HEK293T (cell line): ENCODE measurements at places on chromosomes 11 and 22.

DNA sequence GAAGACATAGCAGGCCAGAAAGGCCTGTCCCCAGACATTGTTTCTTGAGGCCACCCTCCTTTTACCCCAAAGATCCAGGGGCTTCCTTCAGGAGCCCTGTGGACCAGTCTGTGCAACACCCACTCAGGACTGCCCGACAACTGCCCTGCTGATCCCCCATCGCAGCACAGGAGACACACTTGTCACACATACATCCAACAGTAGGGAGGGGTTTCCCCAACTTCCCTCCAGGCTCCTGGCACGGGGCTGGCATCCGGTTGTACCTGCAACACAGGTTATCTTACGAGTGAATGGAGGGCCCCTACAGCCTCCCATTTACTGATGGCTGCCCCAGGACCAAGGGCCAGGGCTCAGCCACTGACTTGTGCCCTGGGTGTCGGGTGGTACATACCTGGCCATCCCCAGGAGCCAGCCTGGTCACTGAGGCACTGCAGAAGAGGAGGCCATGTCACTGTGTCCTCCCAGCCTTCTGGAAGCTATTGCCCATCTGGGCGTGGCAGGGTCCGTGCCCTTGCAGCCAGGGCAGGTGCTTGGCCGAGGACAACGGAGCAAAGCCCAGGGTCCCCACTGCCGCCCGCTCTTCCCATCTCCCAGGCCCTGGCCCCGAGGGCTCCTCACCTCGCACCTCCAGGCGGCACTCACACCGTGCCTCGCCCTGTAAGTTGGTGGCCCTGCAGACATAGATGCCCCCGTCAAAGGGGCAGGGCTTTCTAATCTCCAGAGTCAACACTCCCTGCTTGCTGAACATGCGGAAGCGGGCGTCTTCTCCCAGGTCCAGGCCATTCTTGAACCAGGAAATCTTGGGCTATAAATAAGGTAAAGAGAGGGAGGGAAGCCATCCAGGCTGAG lies 20.8 kb downstream of the MYBPC3 start:
- no peak for DNase-seq

DNA sequence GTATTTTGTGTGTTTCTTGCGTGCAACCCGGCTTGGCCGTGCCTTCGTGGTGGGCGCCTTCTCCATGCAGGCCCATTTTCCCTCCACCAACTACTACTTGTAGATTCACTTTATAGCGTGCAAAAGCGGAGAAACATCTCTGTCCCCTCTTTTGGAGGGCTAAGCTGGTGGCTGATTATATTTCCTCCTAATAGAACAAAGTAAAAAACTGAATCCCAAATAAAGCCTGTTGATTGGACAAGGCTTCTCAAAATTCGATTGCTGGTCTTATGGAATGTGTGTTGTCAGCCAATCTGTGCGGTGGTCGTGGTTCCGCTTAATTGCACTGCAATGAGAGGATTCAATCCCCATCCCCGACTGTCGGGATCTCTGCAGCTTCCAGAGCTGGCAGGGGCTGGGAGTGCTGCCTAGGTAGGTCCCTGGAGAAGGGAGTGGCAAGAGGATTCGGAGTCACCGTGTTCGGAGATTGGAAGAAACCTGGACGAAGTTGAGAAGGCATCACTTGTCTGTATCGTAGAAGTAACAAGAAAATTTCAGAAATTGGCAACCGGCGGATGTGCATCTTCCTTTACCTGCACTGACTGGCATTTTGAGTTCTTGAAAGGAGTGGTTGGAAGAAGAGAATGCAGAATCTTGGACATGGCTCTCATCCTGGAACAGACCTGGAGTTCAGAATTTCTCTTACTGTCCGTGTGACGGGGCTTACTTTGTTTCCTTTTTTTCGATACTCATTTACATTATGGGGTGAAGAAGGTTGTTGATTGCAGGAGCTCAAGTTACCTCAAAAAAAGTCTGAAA lies 1.1 kb downstream of the HMGXB4 start:
- peak; percentile 45 for DNase-seq

- no peak for DNase-seq
Observed at GRCh38 chr22:46173152-46173551, 22.8 kb downstream of the PPARA start.

DNA sequence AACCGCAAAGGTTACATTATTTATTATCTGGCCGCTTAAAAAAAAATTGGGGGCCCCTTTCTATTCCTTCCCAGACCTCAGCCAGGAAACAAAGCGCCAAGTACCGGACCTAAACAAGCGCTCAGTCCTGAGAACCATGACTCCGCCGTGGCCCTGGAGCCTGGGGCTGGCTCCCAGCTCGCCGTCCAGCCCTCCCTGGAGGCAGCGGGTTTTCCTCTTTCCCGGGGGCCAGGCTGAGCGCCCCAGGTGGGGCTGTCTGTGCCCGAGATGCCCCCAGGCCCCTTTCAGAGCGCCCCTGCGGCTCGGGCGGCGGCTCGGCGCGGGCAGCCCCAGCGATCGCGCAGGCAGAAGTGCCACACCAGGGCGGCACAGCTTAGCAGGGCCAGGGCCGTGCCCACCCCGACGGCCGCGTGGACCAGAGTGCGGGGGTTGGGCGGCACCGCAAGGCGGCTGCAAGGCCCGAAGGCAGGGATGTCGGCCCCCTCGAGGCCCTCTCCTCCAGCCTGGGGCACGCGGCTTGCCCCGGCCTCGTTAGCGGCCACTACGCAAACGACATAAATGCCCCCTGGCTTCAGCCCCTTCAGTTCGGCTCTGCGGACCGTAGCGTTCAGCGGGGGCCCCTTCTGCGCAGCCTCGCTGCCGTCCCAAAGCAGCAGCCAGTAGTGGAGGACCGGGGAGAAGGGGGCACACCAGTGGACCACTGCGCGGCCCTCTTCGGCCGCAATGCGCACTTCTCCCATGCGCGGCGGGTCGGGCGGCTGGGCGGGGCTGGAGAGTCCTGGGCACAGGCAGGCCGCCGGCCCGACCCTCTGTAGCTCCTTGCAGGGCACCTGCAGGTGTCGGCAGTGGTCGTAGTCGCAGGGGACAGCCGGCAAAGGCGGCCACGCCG lies 1.6 kb downstream of the LRRN4CL start:
- no peak for DNase-seq

- no peak for DNase-seq
Observed at GRCh38 chr22:48579043-48579927, 1248.4 kb downstream of the BRD1 start.

- no peak for DNase-seq
Observed at GRCh38 chr11:48028914-48029680, 48.7 kb downstream of the PTPRJ start.
